ENCODE measurements at places on chromosomes 2 and 18.

GRCh38 chr18:32975163-32975436 is 202.3 kb upstream of the KLHL14 start:
- DNase-seq = no peak

- no peak for DNase-seq
Observed at GRCh38 chr18:32469190-32469651, 1.5 kb downstream of the GAREM1 start.

- no peak for DNase-seq
Observed at GRCh38 chr18:76453057-76453561, 41.9 kb downstream of the ZNF516 start.

DNA sequence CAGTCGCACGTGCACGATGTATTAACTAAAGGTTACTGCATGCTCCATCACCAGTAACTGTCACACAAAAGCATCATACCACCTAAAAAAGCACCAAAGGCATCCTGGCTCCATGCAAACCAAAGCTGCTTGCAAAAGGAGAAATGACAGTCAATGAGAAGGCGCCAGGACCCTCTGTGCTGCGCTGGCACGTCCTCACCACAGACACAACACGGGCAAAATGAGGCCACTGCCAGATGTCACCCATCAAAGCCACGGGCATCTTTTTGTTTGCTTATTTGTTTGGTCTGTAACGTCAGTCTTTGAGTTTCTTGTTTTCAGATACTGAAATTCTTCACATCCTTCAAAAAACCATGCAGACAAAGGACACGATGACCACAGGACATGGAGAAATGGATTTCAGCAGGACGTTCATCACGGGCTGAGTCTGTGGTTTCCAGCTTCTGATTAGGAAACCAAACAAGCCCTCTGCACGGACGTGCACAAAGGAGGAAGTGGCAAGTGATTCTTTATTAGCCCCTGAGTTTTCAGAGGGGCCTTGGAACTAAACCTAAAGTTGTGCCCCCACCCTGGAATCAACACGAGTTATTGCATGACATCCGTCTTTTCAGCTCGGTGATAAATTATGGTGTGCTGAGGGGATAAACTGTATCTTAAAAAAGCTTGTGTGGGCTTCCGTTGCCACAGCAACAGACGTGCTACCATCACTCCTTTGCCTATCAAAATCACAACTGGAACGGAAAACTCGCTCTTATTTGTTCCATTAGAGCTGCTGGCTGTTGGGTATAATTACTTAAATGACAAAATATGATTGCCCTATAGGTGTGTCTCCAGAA is 181.8 kb downstream of the EIPR1 start:
- DNase-seq = no peak

DNA sequence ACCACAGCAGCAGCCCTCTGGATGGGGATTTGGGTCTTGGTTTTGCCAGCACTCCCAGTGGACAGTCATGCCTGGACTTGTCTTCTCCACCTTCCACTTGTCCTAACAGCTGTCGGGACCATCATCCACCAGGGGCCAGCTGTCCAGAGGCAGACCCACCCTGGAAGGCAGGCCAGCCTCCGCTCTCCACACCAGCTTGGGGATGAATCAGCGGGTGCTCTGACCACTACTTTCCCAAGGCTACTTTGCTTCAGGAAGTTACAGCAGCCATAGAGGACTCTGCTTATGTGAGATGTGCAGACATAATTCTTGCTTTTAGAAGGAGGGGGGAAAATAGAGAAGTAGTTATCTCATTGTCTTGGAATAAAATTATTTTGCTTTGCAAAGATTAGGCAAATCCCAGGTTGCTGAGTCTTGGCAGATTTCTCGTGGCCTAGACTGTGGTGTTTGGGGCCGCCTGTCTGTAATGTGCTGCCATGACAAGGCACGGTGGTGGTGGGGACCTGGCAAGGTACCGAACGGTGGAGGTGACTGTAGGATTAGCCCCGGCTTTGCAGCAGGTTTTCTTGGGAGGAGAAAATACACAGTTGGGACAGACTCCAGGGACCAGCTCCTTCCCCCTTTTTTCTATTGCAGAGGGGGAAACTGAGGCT is 148.7 kb downstream of the AGAP1 start:
- no peak for DNase-seq

DNA sequence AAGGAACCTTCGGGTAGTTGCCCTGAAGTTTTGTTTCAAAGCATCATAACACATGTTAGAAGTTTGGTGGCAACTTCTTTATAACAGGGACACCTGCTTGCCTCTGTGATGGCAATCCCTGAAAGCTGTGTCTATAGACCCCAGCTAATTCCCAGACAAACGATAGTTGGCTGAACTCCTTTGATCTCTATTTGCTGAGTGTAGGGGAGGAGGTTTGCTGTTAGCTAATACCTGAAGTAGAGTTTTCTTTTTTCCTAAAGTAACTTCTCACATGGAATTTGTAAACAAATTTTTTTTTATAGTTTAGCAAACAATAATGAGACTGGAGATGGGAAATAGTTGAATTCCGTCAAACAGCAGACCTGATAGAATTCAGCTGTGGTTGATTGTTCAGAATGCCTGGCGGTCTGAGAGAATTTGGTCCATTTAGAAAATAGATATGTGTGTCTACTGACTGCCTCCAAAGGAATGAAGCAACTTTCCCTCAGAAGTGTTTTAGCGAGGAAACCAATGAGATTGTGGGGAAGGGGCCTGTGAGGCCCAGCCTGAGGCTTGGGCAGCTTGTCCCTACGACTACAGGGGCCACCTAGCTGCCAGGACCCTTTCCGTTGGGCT is 123.5 kb upstream of the EPAS1 start:
- no peak for DNase-seq

- DNase-seq = no peak
Observed at GRCh38 chr2:63052411-63053080, 1.9 kb downstream of the OTX1 start.

- no peak for DNase-seq
Observed at GRCh38 chr2:199378948-199379650, 78.6 kb downstream of the SATB2 start.

DNA sequence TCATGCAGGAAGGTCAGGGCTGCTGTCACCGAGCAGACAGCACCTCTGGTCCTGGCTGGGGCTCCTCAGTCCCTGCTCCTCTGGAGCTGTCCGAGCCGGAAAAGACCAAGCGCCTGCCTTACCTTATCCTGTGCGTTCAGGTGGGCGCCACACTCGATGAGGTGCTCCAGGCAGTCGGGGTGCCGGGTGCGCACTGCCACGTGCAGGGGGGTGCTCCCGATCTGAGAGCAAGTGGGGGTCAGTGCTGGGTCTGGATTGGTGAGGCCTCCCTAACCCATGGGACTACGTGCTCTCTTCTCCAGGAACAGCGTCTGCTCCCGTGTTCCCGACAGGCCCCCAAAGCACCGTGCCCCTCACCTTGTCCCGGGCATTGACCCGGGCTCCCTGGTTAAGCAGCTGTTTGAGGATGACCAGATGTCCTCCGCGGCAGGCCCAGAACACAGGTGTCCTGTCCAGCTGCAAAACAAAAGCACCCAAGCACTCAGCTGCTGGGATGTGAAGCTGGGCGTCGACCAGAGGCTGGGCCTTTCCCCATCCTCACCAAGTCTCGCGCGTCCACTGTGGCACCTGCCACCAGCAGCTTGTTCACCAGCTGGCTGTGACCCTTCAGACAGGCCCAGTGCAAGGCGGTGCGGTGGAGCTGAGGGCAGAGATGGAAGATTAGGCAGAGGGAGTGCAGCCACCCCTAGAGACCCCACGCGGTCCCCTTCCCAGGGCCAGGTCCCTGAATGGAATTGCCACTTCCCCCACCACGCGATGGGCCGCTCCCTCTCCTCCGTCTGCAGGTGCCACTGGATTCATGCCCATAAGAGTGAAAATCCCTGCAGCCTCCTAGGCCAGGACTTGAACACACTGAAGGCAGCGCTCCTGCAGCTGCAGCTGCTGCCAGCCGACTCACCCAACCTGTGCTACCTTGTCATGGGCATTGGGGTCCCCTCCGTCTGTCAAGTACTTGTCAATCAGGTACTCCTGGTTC is 3.7 kb downstream of the ANKRD23 start:
- DNase-seq = no peak

DNA sequence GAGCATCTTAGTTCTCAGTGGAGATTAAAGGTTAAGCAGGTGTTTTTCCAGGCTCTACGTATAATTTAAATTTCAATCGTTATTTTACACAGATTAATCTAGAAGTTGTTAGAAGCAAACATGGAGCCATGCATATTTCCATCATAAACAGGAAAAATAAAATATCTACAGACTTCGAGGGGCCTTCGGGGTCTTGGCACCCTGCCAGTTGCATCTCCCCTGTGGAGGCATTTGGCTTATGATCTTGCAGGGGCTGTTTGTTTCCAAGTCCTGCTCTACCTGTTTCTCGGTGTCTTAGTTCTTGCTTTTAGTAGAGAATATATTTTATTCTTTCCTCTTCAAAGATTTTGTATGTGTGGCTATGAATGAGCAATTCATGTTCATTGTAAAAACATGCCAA is 67.2 kb upstream of the FAM136A start:
- DNase-seq = no peak

- peak; percentile 19 for DNase-seq
Observed at GRCh38 chr2:23925702-23926289, 1.1 kb downstream of the ATAD2B start.

GRCh38 chr2:2188344-2188920 is 142.6 kb downstream of the MYT1L start:
- no peak for DNase-seq

- DNase-seq = no peak
Observed at GRCh38 chr18:8224576-8224975, 384.7 kb upstream of the RAB12 start.

DNA sequence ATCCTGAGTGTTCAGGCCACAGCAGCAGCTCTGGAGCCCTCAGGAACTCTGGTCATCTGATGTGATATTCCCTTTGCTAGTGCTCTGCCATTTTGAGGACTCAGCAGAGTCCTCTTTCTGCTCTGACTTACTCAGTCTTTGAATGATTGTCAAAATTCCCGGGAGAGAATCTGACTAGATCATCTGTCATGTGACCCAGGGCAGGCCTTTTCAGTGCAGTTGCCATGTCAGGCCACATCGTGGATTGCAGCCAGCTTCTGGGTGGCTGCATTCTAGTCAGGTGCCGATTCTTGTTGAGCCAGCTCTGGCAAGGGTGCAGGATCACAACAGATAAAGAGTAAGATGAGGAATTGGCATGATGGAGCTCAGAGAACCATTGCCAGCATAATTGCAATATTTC is 795.6 kb downstream of the CPS1 start:
- no peak for DNase-seq

DNA sequence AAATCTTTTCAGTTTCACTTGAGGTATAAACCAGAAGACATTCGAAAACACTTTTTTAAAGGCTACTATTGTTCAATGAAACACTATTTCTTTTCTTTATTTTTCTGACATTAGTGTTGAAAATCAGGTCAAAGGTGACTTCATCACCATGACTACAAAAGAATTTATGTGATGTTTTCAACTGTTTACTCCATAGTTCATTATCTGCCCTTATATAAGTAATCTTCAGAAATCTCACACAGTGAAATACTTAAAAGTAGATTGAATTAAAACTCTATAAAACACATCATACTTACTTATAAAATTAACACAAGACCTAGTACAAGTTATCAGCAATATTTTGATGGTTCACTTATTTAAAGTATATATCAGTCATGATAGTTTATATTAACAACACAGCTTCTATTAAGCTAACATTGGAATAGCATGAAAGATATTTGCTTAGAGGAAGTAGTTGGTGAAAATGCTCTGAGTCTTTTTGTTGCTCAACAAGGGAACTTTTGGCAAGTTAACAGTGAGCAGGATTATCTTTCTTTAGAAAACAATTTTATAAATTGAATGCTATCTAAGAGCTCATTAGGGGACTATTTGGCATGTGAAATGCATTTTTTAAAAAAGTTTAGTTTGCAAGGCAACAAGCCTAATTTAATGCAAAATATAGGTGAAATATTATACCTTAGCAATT is 60.8 kb downstream of the MC4R start:
- DNase-seq = no peak

- DNase-seq = no peak
Observed at GRCh38 chr2:74703373-74703772, 49.3 kb downstream of the SEMA4F start.

- DNase-seq = no peak
Observed at GRCh38 chr2:55120634-55121359, 70.5 kb upstream of the RTN4 start.

DNA sequence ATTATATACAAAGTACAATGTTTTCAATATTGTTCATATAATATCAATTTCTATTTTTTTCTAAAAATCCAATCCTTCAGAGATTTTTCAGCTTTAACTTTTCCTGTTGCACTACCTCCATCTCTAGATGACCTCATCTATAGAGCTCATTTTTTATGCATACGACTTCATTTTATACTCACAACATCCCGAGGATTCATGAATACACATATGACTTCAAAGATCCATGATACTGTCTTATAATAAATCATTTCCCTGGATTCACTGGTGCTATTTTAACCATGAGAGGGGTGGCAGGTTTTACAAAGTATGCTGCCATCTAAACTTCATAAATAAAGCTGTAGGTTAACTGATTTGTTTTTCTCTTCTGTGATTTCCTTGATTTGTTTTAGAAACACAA is 694.6 kb downstream of the EPHA4 start:
- DNase-seq = no peak

DNA sequence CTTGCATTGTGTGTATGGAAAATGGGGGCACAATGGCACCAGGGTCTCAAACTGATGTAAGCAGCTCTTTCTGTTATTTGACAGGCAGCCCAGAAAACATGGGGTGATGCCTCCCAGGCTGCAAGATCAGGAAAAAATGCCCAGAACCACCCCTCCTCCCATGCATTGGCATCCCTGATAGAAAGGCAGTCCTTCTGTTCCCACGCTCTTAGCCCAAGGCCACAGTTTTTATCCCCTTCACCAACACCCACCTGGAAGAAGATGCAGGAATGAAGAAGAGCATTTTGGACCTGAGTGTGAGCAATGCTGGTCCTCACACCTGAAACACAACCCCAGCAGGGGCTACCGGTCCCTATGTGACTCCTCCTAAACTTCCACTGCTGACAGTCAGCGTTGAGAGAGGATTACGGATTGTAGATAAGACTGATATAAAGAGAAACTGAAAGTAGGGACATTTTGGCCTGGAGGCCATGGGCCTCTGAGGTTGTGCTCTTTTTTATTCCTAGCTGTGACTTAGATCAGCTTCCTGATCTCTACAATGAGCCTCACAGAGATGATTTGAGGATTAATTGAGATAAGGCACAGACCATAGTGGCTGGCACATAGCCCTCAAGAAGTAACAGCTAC is 386.0 kb upstream of the ATP5MC3 start:
- no peak for DNase-seq
